ENCODE measurements at places on chromosomes 11 and 22.
A peak's percentile ranks its signal among the peaks of the same experiment; 100 is the strongest.

- DNase-seq, result no peak
These were observed 51.8 kb downstream of the MICAL3 start for GRCh38 chr22:17972385-17973191.

DNA sequence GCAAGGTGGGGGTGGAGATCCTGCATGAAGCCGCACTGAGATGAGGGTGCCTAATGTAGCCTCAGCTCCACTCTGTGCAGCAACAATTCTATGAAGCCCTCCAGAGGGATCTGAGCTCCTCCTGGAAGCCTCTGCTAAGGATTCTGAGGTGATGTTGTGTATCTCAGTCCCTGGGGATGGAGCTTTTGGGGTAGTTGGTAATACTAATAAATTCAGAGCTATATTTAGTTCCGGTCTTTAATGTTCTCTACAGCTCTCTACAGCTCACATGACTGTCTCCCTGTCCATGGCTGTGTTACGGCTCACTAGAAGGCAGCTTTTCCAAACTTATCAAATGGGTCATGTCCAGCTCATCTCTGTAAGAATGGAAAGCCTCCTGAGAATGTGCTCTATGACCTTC, 93.4 kb downstream of the ISX start:
- no peak for DNase-seq

- DNase-seq, result no peak
These were observed 19.2 kb downstream of the THAP12 start for GRCh38 chr11:76361776-76362175.

- no peak for DNase-seq
These were observed 24.9 kb downstream of the USH1C start for GRCh38 chr11:17519061-17519885.

- DNase-seq, result no peak
These were observed 5.0 kb upstream of the USP47 start for GRCh38 chr11:11836676-11837231.

DNA sequence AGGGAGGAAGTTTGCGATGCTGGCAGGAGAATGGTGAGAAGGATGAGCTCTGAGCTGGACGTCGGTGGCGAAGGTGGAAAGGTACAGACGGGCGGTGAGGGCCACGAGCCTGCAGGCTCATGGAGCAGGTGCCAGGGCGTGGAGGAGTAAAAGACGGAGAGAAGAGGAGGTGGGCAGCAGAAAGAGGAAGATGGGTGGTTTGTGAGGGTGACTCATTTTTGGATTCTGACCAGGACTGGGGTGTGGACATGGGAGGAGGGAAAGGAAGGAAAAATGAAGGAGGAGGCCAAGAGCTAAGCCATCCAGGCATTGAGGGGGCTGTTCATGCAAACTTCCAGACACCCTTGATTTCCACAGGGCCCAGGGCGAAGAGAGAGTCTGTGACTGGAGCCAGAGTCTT, 3.5 kb downstream of the ZDHHC24 start:
- no peak for DNase-seq

- DNase-seq, result no peak
These were observed 61.8 kb downstream of the SCUBE1 start for GRCh38 chr22:43281394-43281793.

GRCh38 chr11:125358254-125358840, 137.7 kb downstream of the FEZ1 start:
- no peak for DNase-seq

DNA sequence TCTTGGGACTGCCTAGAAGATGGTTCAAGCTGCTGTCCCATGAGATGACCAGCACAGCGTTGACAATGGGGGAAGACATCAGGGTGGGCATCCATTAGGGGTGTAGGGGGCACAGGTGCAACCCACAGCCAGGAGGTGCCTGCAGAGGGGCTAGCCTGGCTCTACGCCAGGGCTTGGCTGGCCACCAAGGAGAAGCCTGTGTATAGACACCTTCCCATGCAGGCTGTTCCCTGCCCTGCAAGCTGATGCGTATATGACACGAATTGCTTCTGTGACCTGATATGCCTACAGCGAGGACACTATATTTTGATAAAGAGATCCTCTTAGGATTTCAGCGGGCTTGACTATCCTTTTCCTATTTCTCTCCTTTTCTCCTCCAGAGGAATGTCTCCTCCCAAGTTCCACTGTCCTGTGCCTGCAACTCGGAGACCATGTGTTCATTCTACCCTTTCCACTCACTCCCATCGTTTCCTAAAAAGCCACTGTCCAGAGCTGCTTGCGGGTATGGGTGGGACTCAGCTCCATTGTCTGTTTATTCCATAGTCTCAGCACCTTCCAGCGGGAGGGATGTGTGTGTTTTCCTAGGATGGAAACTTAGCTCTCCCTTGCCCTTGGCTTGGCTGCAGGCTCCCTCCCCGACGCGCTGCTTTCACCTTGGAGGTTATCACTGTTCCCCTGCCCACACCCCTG, 56.1 kb downstream of the ST14 start:
- no peak for DNase-seq

GRCh38 chr11:93608364-93608763, 53.1 kb upstream of the CEP295 start:
- DNase-seq, result no peak

DNA sequence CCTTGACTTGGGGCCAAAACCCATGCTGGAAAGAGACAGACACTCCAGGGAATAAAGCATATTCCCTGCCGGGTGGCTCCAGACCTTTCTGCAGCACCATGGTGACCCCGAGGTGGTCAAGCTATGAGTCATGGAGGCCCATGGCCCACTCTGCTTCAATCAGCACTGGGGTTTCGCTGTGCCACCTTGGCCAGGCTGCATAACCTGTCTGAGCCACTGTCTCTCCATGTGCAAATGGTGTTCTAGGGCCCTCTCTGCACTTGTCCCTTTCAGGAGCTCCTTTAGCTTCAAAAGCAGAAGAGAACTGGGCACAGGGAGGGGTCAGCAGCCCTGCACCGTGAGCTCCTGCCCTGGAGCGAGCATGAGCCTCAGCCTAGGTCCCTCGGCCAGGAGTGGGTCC, 410.1 kb downstream of the SHANK2 start:
- no peak for DNase-seq

DNA sequence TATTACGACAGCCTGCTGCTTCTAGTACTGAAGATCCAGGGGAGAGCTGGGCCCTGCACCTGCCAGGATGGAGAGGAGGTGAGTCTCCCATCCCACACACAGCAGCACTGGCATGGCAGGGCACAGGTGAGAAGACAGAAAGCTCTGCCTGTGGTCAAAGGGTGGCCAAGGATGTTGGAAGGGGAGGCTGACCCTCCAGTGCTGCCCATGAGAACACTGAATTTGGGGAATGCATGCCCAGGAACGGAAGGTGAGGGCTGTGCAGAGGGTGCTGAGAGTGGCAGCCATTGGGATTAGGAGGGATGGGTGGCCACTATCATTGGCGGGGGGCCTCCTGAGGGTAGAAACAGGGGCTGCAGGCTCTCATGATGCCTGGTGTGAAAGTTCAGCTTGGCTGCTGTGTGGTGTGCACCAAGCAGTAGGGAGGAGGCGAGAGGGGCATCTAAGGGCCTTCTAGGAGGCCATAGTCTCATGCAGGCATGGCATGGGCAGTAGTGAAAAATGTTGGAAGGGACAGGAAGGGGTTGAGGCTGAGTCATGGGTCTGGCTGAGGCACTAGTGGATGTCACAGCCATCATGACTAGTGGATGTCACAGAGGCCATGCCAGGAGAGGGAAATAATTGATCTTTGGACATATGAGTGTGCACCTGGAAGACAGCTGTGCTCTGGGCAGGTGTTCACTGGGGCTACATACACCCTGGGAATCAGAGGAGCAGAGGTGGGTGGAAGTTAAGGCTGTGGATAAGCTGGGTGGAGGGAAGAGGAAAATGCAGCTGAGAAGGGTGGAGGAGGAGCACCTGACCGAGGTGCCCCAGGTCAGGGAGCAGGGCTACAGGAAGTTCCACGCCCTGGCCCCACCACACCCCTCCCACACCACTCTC, 2.5 kb upstream of the LRRC74B start:
- DNase-seq, result peak; percentile 28

- no peak for DNase-seq
These were observed 16.0 kb downstream of the SLC43A1 start for GRCh38 chr11:57499413-57499982.

DNA sequence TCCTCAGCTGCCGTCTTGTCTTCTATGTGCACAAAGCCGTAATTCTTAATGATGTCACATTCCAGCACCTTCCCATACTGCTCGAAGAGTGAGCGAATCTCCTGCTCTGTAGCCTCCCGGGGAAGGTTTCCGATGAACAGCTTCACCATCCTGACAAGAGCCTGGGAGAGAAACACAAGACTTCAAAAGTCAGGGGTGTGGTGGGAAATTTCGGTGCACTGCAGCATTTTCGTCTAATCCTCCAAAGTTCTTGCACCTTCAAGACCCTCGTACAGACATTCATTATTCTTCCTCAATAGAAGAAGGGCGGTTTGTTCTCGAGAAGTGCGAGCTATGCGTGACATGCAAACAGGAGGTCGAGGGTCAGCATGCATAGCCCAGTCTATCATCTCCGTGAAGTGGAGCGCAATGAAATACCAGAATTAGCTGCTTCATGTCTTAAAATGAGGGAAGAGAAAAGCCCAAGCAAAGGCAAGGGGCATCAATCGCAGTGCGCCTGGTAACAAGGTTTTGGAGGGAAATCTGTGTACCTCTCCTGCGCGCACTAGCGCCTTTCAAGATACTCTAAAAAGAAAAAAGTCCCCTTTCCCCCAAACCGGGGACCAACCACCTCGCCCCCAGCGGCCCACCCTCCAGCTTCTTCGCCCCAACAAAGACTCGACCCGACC, 622 bp downstream of the RBM4B start:
- DNase-seq, result no peak

DNA sequence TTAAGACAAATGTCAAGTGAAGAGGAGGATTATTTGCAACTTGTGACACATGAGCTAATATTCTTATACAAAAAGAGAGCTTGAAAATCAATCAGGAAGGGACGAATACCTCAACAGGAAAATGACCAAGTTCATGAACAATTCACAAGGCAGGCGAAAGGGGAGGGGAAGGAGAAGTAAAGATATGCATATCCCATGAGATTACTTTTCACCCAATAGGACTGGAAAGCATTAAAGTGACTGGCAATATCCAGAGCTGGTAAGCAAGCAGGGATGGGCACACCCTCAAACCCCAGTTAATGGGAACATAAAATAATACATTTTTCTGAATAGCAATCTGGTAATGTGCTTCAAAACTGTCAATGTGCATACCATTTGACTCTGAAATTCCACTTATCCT, 129.5 kb downstream of the SLC1A2 start:
- DNase-seq, result no peak

- DNase-seq, result no peak
These were observed 308.0 kb upstream of the ZC3H12C start for GRCh38 chr11:109785198-109785597.

GRCh38 chr11:65981972-65982823, 19.8 kb downstream of the EIF1AD start:
- no peak for DNase-seq

GRCh38 chr11:103737037-103737622, 299.3 kb upstream of the DDI1 start:
- DNase-seq, result no peak

DNA sequence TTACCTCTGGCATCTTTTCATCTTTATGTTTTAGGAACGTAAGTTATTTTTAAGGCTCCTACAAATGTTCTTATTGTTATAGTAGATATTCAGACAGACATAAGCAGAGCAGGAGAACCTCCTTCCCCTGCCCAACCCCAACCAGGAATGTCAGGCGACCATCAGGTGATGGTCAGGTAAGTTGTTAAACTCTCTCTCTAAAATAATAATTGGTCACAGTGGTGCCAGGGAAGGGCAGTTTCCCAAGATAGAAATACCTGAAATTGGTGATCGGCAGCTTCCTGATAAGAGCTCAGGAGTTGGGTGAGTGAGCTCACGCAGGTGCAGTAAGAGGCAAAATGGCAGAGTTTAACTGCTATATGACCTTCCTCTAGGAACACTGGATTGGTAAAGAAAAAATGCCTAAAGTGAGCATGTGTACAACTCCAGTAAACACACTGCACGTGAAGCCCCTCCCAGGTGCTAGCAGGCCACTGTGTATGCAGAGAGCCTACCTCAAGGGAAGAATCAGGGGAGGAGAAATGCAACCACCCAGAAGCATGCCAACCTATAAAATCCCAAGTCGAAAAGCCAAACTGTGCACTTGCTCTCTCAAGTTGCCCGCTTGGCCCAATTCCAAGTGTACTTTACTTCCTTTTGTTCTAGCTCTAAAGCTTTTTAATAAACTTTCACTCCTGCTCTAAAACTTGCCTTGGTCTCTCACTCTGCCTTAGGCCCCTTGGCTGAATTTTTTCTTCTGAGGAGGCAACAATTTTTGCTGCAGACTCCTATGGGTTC, 273.9 kb downstream of the SBF2 start:
- peak; percentile 2 for DNase-seq

GRCh38 chr11:5684646-5685362, at the start of gene TRIM5:
Gene TRIM5 (minus strand): TSS chr11:5685074. CDS start chr11:5680177, 4,897 bp downstream.
- no peak for DNase-seq

GRCh38 chr22:28268171-28268570, 349.1 kb upstream of the PITPNB start:
- no peak for DNase-seq

DNA sequence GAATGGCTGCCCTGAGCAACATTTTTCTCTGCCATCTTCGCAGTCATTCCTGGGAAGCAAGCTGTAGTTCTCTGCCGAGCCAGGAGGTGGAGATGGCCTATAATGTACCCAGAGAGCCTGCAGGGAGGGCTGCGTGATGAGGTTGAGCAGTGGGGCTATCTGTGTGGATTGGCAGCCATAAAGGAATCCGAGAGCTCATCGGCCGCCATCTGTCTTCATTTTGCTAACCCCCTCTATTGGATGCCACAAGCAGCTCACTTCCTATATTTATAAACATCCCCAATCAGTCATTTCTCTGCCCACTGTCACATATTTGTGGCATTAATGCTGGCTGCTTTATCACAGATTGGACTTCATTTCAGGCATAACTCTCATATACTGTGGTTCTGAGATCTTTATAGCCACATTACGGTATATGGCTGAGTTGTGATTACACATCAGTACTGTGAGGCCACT, 209.5 kb downstream of the NTM start:
- no peak for DNase-seq

DNA sequence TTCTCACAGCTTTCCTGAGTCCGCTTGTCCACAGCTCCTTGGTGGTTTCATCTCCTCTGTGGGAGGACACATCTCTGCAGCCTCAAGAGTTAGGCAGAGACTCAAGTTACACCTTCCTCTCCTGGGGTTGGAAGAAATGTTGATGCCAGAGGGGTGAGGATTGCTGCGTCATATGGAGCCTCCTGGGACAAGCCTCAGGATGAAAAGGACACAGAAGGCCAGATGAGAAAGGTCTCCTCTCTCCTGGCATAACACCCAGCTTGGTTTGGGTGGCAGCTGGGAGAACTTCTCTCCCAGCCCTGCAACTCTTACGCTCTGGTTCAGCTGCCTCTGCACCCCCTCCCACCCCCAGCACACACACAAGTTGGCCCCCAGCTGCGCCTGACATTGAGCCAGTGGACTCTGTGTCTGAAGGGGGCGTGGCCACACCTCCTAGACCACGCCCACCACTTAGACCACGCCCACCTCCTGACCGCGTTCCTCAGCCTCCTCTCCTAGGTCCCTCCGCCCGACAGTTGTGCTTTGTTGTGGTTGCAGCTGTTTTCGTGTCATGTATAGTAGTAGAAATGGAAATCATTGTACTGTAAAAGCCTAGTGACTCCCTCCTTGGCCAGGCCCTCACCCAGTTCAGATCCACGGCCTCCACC, 11.7 kb downstream of the RASD2 start:
- DNase-seq, result no peak

GRCh38 chr11:96157517-96157873, 185.5 kb downstream of the MAML2 start:
- no peak for DNase-seq
